ENCODE measurements at places on chromosomes 1 and 21.

DNA sequence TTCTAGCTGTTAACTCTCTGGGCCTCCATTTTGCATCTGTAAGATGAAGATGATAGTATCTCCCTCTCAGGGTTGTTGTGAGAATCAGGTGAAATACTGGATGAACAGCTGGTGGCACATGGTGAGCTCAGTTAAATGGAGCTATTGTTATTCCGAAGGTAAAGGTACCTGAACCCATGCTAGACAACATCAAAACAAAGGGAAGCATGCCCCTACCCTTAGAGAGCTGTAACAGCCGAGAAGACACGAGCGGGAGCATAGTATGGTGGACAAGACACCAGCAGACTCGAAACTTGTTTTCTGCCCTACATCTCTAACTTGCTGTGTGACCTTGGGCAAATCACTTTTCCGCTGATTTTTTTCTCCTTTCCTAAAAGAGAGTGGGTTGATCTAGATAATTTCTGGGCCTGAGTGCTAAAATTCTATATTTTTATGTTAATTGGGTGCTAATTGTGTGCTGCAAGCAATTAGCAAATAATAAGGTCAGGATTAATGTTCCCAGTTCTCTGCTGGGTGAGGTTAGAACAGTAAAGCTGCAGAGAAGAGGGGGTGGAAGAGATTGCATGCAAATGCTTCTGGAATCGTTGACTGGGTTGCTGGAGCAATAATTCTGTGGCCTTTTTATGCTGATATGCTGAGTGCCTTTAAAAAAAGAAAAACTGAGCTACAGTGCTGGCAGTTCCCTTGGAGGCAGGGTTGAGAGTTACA lies 10.8 kb downstream of the TMEM200B start:
- DNase-seq: no peak

DNA sequence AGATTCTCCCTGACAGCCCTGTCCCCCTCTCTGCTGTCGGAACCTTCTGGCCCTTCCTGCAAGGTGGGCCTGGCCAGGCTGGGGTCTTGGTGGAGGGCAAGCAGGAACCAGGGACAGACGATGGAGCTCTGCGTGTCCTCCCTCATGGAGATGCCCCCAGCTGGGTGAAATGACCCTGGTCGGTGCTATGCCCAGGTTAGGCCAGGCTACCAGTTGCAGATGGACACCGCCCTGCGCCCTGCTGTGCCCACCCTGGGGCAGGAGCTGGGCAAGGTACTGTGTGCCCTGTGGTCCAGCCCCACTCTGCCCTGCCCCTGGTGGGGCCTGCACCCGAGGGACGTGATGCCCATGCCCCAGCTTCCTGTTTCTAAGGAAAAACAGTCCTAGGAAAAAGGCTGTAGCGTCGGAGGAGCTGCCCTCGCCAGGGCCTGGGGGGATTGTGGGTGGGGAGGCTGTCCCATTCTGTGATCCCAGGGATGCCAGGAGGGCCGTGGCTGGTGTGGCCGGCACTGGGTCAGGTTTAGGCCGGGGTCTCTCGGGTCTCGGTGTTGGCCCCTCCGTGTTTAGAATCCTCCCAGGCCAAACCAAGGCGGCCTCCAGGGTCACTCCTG lies 77.6 kb downstream of the MORN1 start:
- DNase-seq: no peak

DNA sequence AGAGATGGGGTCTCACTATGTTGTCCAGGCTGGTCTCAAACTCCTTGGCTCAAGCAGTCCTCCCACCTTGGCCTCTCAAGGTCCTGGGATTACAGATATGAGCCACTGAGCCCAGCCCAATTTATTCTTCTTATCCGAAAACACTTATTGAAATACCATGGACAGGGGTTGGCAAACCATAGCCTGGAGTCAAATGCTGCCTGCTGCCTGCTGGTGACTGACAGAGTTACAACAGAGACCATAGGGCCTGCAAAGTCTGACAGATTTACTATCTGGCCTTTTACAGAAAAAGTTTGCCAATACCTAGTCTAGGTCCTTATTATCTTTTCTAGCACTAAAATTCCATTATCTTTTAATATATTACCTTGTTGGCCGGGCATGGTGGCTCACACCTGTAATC lies 87.1 kb upstream of the ZNF281 start:
- no peak for DNase-seq

- DNase-seq: no peak
These were observed 19.9 kb downstream of the ALDH4A1 start for GRCh38 chr1:18882486-18882885.

- no peak for DNase-seq
These were observed 23.3 kb downstream of the CAPN8 start for GRCh38 chr1:223642237-223642636.
